ENCODE measurements at places on chromosomes 4 and X. TPM values are rescaled to one million over a fixed set of nuclear protein-coding genes. Genes with fewer than 3 reads are reported as not detected.

The SFRP2 gene
- total RNA-seq, result not detected

GRCh38 chrX:101605146-101605545 is 12.7 kb downstream of the ARMCX6 start:
- DNase-seq, result no peak

The SPATA4 gene
- total RNA-seq, result not detected

The HEPH gene
- 0.65 TPM for total RNA-seq

DNA sequence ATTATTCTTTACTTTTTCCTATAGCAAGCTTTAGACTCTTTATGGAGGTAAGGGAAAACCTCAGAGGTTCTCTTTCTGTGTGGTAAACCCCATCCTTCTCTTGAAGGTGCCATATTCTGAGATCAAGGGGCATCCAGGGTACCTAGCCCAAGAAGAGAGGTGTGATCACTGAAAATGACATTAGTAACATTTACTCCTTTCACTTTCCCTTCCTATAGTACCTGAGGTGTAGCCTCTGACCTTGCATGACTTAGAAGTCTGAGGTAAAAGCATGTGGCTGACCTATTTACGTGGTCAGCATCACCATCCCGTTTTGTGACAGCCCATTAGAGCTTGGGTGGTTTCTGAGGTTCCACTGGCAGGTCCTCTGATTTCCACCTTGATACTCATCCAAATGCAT is 25.7 kb downstream of the SGMS2 start:
- DNase-seq, result no peak

GRCh38 chrX:130418066-130418465 is 16.3 kb downstream of the RBMX2 start:
- no peak for DNase-seq

DNA sequence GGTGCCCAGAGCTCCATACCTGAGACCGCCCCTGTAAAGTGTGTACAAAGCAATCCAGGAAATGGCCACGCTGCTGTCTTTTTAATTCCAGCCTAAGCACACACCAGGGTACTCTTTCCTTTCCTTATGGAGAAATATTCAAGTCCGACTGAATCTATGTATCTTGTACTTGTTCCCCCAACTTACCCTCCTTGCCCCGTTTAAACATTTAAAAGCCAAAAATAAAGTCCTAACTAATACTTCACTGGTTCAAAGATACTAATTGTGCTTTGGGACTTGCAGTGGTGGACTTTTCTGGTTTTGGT is 731 bp upstream of the AMMECR1 start:
- DNase-seq, result no peak

GRCh38 chr4:88745581-88746163 is 48.0 kb upstream of the NAP1L5 start:
- no peak for DNase-seq

The TMPRSS11E gene
- total RNA-seq, result 1.1 TPM

The BMP3 gene
- not detected for total RNA-seq
